ENCODE measurements at places on chromosomes 12 and 14. TPM values are rescaled to one million over a fixed set of nuclear protein-coding genes. Genes with fewer than 3 reads are reported as not detected.

PTGER2 gene
- polyA plus RNA-seq = 23.4 TPM

DDIT3 gene
- polyA plus RNA-seq = 23.1 TPM

WIF1 gene
- polyA plus RNA-seq = not detected

HOXC11 gene
- not detected for polyA plus RNA-seq

SYT10 gene
- polyA plus RNA-seq = not detected

LHX5 gene
- not detected for polyA plus RNA-seq

TMPRSS12 gene
- polyA plus RNA-seq = not detected

DPF3 gene
- polyA plus RNA-seq = 0.66 TPM

CLEC2A gene
- not detected for polyA plus RNA-seq

LMNTD1 gene
- not detected for polyA plus RNA-seq

CARMIL3 gene
- not detected for polyA plus RNA-seq

ALDH2 gene
- 0.89 TPM for polyA plus RNA-seq

SYCP3 gene
- polyA plus RNA-seq = not detected

GOLGA3 gene
- 11.7 TPM for polyA plus RNA-seq

ALX1 gene
- polyA plus RNA-seq = not detected

FIGNL2 gene
- 0.07 TPM for polyA plus RNA-seq

ZBTB42 gene
- 2.1 TPM for polyA plus RNA-seq

DHH gene
- not detected for polyA plus RNA-seq

RILPL1 gene
- polyA plus RNA-seq = 0.29 TPM

SPTB gene
- polyA plus RNA-seq = not detected

OASL gene
- 2.8 TPM for polyA plus RNA-seq

AMDHD1 gene
- polyA plus RNA-seq = 0.32 TPM

GAPDH gene
- 1,413 TPM for polyA plus RNA-seq

PLXNC1 gene
- 2.5 TPM for polyA plus RNA-seq

SMCO2 gene
- polyA plus RNA-seq = not detected

BDKRB1 gene
- not detected for polyA plus RNA-seq

FAIM2 gene
- not detected for polyA plus RNA-seq

RGS6 gene
- not detected for polyA plus RNA-seq

GLT8D2 gene
- polyA plus RNA-seq = 0.43 TPM

FAM90A1 gene
- not detected for polyA plus RNA-seq

POTEM gene
- polyA plus RNA-seq = not detected

SLCO1B1 gene
- not detected for polyA plus RNA-seq

GALNT8 gene
- not detected for polyA plus RNA-seq

SCN8A gene
- polyA plus RNA-seq = 0.33 TPM

SMIM41 gene
- polyA plus RNA-seq = not detected

CRACR2A gene
- polyA plus RNA-seq = 19.9 TPM

SIX6 gene
- polyA plus RNA-seq = not detected

ACSM4 gene
- polyA plus RNA-seq = not detected

KCNC2 gene
- not detected for polyA plus RNA-seq

PRKAG1 gene
- 49.6 TPM for polyA plus RNA-seq

CCDC38 gene
- polyA plus RNA-seq = 0.08 TPM

LRTM2 gene
- polyA plus RNA-seq = not detected

All from naive thymus-derived CD4-positive, alpha-beta T cell (primary cell).